Large intestine (tissue), 12 donors: ENCODE measurements at places on chromosomes 7 and 10. TPM values are rescaled to one million over a fixed set of nuclear protein-coding genes. Genes with fewer than 3 reads are reported as not detected.

DNA sequence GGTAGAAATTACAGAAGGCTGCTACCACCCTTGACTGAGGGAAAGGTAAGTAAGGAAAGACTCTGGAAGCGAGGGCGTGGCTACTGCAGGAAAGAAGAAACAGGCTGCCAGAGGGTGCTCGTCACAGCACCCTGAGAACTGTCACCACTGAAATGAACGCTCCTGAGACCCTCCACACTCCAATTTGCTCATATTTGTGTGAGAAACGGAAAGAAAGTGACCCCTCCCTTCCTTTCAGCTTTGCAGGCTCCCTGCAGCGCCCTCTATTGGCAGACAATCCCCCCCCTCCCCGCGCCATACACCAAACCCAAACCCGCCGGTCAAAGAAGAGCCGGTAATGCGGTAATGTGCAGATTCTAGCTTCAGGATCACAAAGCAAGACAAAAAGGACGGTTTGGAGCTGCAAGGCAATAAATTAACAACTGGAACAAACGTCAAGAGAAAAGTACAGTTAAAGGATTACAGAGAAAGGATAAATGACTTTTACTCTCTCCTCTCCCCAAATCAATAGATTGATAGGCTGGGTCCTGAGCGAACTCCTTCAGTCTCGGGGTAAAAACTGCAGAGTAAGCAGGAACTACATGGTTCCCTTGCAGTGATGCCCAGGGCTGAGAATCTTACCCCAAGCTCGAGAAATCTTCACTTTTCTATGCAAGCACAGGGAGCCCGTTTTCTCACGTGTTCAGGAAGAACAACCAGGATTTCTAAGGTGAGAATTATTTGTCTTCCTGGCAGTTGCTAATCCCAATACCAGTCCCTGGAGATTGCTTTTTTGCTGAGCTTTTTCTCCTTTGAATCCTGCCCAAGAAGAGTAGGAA lies 47.6 kb downstream of the STEAP1B start:
- DNase-seq, result peak; percentile 60

- no peak for DNase-seq
Measured at GRCh38 chr10:31396376-31396775, 77.4 kb downstream of the ZEB1 start.

DNA sequence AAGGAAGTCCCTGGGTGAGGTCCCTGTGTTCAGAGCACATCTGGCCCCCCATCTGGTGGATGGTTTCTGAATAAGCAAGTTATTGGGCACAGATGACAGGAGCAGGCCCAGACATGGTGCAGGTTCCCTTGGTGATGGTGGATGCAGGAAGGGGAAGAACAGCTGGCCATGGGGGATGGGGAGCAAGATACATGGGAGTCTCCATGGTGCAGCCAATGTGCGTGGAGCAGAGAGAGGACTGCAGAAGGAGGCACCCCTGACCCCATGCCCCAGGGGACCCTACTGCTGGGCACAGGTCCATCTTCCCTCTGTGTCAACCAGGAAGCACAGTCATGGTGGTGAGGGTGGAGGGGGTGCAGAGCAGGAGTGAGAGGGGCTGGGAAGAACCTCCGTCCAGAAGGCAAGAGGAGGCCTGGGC lies 43.8 kb upstream of the RABGEF1 start:
- peak; percentile 11 for DNase-seq

DNA sequence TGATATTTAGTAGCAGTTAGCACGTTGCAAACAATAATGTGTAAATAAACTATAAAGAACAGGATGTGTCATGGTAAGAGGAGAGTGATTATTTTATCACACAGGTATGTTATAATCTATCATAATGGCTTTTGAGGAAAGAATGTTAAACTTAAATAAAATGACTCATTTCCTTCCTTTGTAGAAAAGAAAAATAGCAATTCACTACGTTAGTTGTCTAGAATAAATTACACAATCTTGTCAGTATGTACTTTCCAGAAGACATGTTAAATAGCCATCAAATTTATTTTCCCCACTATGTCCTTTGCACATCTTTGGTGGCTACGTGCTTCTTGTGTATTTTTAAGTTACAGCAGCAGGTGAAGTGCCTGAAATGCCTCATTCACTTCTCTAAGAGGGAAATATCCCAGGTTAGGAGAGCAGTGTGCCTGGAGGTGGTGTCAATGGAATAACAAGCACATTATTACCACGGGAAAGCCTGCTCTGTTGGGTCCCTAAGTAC lies 133.8 kb downstream of the SEMA3A start:
- DNase-seq, result no peak

PLCE1 gene
- 27.4 TPM for polyA plus RNA-seq

GRCh38 chr10:123642293-123642692 lies 23.9 kb upstream of the GPR26 start:
- no peak for DNase-seq

- no peak for DNase-seq
Measured at GRCh38 chr10:95172851-95173250, 21.2 kb upstream of the ACSM6 start.

DNA sequence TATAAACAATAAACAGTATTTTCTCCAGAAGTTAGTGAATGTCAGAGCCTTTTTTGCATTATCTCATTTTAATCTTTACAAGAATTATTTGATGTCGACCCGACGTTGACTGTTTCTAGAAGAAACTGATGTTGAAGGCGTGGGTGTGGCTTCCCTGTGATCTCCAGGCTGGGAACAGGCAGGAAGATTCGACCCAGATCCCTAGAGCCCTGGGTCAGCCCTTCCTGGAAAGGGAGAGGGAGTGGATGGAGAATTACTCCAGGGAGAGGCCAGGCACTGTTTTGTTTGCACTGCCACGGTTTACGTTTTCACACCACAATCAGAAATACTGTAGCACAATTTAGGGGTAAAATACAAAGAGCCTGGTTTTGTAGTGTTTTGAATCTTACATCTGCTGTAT lies 133.1 kb downstream of the ADARB2 start:
- no peak for DNase-seq

DNA sequence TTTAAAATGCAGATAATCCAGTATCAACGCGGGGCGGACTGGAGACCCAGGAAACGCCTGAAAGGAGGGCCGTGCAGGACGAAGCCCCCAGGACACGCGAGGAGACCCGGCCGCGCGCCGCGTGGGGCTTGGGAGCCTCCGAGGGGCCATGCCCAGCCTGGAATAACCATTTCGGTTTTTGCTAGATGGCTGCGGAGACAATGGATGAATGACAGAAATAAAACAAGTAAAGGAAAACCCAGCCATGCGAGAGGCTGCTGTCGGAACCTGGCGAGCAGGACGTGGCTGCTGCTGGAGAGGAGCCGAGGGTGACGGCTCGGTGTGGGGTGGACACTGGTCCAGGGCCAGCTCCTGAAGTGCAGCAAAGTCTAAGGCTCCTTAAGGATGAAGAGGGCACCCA lies 227.2 kb upstream of the ADARB2 start:
- no peak for DNase-seq

DNA sequence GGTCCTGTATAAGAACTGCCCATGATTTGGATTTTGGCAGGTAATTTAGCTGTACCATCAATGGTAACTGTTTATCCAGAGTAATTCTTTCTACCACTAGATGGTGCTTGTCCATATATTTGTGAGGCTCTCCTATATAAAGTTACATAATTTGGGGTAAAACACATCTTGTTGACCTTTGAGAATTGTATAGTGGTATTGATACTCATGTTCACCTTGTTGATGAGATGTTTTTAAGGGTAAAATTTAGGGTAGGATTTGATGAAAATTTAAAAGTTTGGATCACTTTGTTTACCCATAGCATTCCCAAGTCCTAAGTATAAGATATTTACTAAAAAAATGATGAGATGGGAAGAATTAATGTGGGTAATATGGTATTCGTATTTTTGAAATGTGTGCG lies 31.6 kb downstream of the ST7 start:
- peak; percentile 2 for DNase-seq
